Cortex of kidney (tissue), 1 donor: ENCODE measurements at places on chromosomes 1 and 21.

GRCh38 chr1:110450929-110451328, at the start of gene PROK1:
PROK1 (plus strand) TSS chr1:110451149; CDS start chr1:110451217, 68 bp downstream.
- DNase-seq: no peak

GRCh38 chr1:119097380-119097779, 43.1 kb downstream of the WARS2 start:
- no peak for DNase-seq

- DNase-seq: no peak
Observed at GRCh38 chr1:193062698-193063463, 3.5 kb downstream of the RO60 start.

- no peak for DNase-seq
Observed at GRCh38 chr1:10968411-10968826, 44.0 kb upstream of the TARDBP start.

- no peak for DNase-seq
Observed at GRCh38 chr1:78980511-78980910, 26.0 kb downstream of the ADGRL4 start.

- DNase-seq: no peak
Observed at GRCh38 chr1:30023339-30024022, 699.9 kb downstream of the MATN1 start.

GRCh38 chr1:108852221-108852975, 4.5 kb downstream of the AKNAD1 start:
- no peak for DNase-seq

DNA sequence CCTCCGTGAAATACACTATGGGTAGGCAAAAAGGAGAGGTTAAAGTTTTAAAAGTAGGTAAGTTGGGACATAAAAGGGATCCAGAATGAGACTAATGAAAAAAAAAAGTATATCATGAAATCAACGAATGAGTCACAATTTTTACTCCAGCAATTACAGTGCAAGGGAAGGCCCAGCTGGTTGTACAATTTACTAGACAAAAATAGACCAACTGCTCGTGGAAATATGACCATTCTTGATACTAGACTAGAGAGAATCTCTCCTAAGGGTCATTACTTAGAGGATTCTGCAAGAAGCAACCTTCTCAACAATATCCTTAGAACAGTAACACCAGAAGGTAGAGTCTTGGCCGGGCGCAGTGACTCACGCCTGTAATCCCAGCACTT, 55.1 kb upstream of the EFHD2 start:
- no peak for DNase-seq

DNA sequence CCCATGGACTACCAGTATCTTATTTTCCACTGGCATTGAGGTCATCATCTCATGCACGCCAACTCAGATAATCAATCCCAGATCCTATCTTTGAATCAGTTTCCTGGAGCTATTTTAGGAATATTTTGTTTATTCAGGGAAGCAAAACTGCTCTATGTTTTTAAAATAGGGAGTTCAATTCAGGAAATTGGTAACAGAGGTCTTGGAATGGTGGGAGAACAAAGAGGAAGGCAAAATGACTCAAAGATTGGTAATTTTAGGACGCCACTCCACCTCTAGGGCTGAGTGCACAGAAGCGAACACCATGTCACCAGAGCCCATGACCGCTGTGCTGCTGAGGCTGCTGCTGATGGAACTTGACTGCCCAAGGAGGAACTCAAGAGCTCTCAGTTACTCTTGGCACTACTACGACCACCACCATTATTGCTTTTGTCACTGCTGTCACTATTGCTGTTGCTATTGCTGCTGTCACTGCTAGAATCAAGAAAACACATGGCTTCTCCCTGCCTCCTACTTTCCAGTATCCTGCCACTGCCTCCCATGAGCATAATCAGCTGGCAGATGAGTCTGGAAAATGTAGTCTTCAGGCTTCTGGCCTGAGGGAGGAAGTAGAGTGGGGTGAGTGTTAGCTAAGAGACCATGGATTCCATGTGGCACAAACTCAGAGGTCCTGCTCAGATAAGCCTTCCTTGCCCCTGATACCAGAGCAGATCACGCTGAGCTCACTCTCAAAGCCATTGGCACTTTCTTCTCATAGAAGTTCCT, 71.6 kb upstream of the CNIH3 start:
- no peak for DNase-seq
